ENCODE measurements at places on chromosomes 2 and 18.
A peak's percentile ranks its signal among the peaks of the same experiment; 100 is the strongest.

DNA sequence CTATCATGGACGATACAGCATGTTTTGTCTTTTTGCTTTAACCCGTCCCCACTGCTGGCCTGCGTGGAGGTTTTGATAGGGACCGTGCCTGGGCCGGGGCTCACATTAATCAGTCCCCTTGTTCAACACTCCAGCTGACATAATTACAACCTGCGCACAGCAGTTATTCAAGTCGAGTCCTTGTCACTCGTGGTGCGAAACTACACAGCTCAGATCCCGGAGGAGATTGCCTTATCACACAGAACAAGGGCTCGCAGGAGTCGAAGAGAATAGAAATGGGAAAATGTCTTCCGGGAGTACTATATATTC, 304.4 kb downstream of the ZNF407 start:
- no peak for DNase-seq

DNA sequence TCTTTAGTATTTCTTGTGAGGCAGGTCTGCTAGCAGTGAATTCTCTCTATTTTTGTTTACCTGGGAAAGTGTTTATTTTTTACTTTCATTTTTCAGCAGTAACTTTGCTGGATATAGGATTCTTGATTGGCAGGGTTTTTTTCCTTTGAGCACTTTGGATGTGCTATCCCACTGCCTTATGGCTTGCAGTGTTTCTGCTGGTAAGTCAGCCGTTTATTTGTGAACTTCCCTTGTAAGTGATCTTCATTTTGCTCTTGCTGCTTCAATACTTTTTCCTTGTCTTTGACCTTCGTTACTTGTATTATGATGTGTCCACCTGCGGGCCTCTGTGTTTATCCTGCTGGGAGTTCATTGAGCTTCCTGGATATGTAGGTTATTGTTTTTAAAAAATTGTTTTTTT, 54.7 kb downstream of the SLC66A2 start:
- DNase-seq = no peak

- no peak for DNase-seq
Measured at GRCh38 chr2:172131713-172132555, 29.2 kb upstream of the DLX2 start.

- no peak for DNase-seq
Measured at GRCh38 chr18:48852794-48853193, 98.0 kb downstream of the SMAD7 start.

- DNase-seq = no peak
Measured at GRCh38 chr2:43041173-43041591, 185.2 kb downstream of the ZFP36L2 start.

DNA sequence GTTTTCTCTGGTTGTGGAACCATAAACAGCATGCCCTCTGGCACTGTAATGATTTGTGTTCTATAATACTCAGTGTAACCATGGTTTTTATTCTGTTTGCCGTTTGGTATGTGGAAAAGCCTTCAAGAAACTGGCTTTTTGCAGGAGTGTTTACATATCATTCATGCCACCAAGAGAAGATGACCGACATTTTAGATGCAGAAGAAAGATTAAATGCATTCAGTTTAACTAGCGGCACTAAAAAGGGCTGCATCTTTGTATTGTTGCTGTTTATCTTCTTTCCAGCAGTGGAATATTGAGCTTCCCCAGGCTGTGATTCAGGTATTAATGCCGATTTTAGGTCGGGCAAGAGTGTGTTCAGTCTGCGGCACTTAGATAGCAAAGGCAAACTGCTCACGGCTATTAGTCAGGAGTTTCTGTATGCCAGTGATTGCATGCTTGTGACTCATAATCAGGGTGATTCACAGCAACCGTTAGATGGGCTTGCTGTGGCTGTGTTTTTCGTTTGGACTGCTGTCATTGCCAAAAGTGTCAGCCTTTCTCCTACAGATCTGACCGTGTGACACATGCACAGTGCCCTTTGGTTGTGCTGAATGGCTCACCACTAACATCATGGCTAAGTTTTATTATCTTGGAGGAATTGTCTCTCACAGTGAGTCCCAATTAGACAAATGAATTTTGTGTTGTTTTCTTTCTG, 479.7 kb downstream of the PARD3B start:
- peak; percentile 15 for DNase-seq

DNA sequence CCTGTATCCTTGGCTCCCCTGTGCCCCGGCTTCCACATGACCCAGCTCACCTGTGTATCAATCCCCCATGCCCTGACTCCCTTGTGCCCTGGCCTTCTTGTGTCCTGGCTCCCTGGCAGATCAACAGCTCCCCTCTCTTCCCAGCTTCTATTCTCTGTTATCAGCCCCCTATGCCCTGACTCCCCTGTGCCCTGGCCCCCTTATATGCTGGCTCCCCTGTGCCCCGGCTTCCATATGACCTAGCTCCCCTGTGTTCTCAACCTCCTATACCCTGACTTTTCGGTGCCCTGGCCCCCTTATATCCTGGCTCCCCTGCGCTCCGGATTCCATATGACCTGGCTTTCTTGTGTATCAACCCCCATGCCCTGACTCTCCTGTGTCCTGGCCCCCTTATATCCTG, 209.2 kb downstream of the LOXHD1 start:
- DNase-seq = no peak

DNA sequence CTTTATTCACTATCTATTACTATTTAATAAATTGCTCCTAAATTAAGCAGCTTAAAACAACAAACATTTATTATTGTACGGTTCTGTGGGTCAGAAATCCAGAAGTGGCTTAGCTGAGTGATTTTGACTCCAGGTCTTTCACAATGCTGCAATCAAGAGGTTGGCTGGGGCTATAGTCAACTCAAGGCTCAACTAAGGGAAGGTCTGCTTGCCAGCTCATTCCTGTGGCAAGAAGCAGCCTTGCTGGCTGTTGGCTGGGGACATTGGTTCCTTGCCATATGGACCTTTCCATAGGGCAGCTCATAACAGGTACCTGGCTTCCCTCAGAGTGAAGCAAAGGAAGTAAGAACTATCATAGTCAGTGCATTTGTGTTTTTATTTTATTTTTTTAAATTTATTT, 5.0 kb upstream of the MRPL19 start:
- DNase-seq = no peak

DNA sequence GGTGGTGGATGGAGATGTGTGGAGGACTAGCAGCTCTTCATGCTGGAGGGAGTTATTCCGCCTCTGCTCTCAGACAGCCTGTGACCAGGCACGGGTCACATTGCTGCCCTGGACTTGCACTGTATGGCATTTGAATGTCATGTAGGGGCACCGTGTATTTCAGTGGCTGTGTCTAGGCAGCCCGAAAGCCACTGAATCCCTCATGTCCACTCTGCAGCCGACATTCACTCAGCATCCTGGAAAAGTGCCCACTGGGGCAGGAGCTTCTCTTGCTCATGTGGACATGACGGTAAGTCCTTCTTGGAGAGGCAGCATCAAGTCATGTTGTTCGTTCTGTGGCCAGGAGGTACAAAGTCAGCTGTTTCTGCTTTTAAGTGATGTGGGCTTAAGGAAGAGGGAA, 127.9 kb downstream of the SH3RF3 start:
- no peak for DNase-seq

GRCh38 chr2:174585657-174586252, 11.8 kb downstream of the WIPF1 start:
- DNase-seq = no peak

DNA sequence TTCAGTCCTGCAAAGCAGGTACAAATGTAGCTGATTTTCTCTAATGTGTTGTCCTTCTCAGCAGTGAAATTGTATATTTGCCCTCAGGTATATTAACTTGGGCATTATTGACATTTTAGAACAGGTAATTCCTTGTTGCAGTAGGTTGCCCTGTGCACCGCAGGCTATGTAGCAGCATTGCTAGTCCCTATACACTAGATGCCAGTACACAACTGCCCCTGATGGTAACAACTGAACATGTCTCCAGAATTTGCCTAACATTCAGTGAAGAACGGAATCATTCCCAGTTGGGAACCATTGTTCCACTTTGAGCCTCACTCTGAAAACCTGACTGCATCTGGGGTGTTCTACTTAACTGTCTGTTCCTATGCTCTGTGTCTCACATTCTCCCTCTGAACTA, 23.1 kb upstream of the TFPI start:
- DNase-seq = no peak

DNA sequence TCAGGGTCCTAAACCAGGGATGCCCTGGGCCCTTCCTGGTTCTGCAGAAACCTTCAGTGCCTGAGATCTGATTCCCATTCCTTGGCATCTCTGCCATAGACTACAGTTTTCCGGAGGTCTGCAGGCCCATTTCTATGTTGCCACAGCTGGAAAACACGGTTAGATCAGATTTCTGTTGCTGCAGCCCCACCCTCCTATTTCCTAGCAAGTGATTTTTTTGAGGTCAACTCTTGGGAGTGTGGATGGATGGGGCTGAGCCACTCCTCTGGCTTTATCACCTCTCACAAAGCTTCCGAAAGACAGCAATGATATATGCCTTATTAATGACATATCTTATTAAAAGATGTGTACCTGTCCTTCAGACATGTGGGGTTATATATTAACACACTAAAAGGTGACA, 56.3 kb downstream of the ZAP70 start:
- DNase-seq = no peak

- no peak for DNase-seq
Measured at GRCh38 chr2:47038656-47039488, 116.2 kb downstream of the STPG4 start.

- no peak for DNase-seq
Measured at GRCh38 chr2:237222601-237223041, 136.9 kb downstream of the COPS8 start.

GRCh38 chr2:46923041-46923528, 7.5 kb upstream of the MCFD2 start:
- no peak for DNase-seq

DNA sequence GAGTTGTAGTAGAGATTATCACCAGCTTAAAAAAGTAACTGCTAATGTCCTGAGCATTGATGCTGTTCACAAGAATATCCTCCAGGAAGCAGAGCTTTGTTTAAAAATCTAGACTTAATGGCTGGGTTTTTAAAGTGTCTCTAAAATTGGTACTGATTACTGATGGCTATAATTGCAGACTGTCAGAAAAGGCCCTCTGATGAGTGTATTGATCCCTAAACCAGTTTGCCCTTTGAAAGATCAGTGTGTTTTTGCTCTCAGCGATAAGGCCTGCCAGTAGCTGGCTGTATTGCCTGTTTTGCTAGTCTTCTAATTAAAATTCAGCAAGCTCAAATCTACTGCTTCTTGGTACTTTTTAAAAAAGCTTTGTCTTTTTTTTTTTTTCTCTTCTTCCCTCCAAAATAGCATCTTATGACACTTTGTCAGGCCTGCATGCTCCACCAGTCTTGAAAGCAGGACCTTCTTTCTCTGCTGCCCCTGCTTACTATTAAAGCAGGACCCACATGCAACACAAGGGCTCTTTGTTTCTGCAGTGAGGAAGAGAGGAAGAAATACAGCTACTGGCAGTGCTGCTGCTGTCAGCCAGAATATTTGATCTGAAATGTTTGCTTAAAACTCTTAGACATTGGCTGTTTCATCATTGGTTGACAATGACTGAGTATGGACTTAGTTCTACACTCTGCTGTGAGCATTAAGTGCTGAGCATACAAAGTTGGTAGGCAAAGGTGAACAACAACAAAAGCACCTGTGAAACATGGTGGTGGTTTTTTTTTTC, 1.8 kb downstream of the SEC11C start:
- no peak for DNase-seq

- DNase-seq = no peak
Measured at GRCh38 chr2:196187898-196188458, 16.6 kb upstream of the STK17B start.

DNA sequence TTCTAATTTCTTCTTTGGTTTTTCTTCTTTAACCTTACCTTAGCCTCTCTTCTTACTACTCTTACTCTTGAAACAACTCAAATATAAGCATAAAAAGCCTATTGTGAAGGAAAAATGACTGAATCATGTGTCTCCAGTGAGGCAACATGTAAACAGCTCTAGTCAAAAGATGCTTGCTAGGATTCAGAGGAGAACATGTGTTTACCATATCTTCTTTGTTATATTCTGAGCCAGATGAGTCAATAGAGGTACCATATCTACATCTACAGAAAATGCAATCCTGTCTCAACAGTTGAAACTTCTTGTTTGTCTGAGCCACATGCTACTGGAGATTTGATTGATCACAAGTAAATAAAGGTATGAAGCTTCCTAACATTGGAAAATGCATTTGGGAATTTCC, 15.9 kb upstream of the FIGN start:
- DNase-seq = no peak

GRCh38 chr2:96233436-96233835, 24.8 kb upstream of the STARD7 start:
- DNase-seq = no peak

- no peak for DNase-seq
Measured at GRCh38 chr2:240512109-240512485, 45.7 kb downstream of the ANKMY1 start.

Measured in 8988T (cell line).